ENCODE measurements at places on chromosomes 2 and 18.
A peak's percentile ranks its signal among the peaks of the same experiment; 100 is the strongest.

GRCh38 chr18:64539847-64540246 is 391.0 kb upstream of the LINC00305 start:
- DNase-seq: no peak

- no peak for DNase-seq
These were observed 131.4 kb upstream of the ITGB6 start for GRCh38 chr2:160331258-160332025.

- no peak for DNase-seq
These were observed 553.6 kb downstream of the NRXN1 start for GRCh38 chr2:50478362-50478761.

DNA sequence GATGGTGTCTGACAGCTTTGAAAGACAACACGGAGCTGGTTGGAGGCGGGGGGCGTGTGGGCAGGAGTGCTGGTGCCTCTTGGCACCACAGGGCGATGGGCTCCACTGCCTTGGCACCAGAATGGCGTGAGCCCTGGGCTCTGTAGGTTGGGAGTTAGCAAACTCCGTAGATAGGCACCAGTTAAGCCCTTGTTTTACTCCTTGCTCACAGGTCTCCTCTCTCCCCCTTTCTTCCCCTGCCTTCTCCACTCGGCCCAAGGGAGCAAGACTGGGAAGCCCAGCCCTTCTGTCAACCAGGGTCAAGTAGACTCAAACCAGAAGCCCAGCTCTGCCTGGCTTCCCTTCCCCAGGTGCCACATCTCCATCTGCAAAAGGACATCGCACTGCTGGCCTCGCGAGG is 281.7 kb upstream of the ID2 start:
- no peak for DNase-seq

DNA sequence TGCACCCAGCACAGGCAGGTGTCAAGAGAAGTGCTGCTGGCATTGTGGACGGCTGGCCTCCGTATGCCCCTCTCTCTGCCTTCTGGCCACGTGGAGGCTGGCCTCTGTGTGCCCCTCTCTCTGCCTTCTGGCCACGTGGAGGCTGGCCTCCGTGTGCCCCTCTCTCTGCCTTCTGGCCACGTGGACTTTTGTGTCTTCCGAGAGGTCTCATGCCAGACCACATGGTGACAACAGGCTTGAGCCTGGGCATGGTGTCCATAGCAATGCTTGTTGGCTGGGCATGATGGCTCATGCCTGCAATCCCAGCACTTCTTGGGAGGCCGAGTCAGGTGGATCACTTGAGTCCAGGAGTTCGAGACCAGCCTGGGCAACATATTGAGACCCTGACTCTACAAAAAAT is 19.3 kb upstream of the SERPINB13 start:
- no peak for DNase-seq

- DNase-seq: no peak
These were observed 31.9 kb downstream of the SNED1 start for GRCh38 chr2:241030333-241030680.

GRCh38 chr2:152189622-152190495 is 14.3 kb upstream of the STAM2 start:
- peak; percentile 52 for DNase-seq

DNA sequence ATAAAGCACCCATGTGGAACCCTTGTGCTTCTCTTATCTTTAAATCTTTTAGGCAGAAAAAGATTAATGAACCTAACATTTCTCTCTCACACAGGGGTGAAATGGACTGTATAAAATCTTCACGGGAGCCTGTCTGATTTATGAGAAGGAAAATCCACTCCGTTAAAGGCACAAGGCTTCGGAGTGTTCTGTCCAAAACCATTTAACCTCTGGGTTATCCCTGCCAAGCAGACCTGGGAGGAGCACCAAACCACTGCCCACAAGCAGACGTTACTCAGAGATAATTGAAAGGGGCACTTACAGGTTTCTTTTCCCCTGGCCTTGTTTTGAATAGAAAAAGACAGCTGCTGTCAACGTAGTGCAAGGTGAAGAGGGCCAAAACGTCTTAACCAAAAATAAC is 184.4 kb upstream of the DOK6 start:
- no peak for DNase-seq

- no peak for DNase-seq
These were observed 403.2 kb downstream of the RAD51AP2 start for GRCh38 chr2:17115042-17115441.

- no peak for DNase-seq
These were observed 1655.3 kb upstream of the ACVR2A start for GRCh38 chr2:146189541-146189940.

GRCh38 chr2:25222477-25223121 is 54.2 kb upstream of the POMC start:
- no peak for DNase-seq

DNA sequence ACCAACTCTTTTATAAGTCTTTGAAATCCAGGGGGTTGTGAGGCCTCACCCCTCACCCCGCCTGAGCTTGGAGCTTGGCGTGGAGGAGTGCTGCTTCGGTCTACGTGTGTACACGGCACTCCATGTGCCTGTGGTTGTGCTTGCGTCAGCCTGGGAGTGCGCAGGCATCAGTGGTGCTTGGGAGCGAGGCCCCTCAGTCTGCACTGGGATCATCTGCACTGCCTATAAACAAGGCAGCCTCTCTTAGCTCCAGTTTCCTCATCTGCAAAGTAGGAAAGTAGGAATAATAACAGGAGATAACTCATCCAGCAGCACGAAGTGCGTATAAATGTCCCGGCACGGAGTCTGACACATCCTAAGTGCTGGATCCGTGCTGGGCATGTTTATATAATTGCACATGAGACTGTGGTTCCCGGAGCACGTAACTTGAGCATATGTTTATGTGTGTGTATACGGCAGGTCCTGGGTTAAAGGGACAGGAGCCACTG is 1.2 kb downstream of the GYPC start:
- DNase-seq: no peak
